ENCODE measurements at places on chromosomes 1 and 21.

- peak overlapping the region; percentile 86 for H3K27ac ChIP-seq
- peaks cover 13% of the 10 kb centered on the region for H3K36me3 ChIP-seq
- H3K4me3 ChIP-seq, result peak overlapping the region; percentile 77
- no peaks in the 10 kb centered on the region for H3K27me3 ChIP-seq
- H3K4me1 ChIP-seq, result peaks cover 3% of the 10 kb centered on the region
- DNase-seq, result no peak
These were observed 644 bp downstream of the UBE4B start for GRCh38 chr1:10033359-10033845.

- H3K27ac ChIP-seq, result no peak overlapping the region
- no peaks in the 10 kb centered on the region for H3K27me3 ChIP-seq
- no peak overlapping the region for H3K4me3 ChIP-seq
- H3K36me3 ChIP-seq, result no peaks in the 10 kb centered on the region
- peak; percentile 6 for DNase-seq
These were observed 51.7 kb downstream of the WNT9A start for GRCh38 chr1:227895828-227896685.

- H3K4me3 ChIP-seq, result peak overlapping the region; percentile 4
- no peak for DNase-seq
- H3K36me3 ChIP-seq, result no peaks in the 10 kb centered on the region
- no peaks in the 10 kb centered on the region for H3K27me3 ChIP-seq
- peaks cover 7% of the 10 kb centered on the region for H3K4me1 ChIP-seq
- H3K27ac ChIP-seq, result no peak overlapping the region
These were observed 40.3 kb downstream of the UBE2U start for GRCh38 chr1:64243757-64244080.

GRCh38 chr1:198300451-198300850 lies 143.7 kb downstream of the NEK7 start:
- H3K27ac ChIP-seq, result no peak overlapping the region
- no peaks in the 10 kb centered on the region for H3K27me3 ChIP-seq
- H3K4me1 ChIP-seq, result no peaks in the 10 kb centered on the region
- no peak overlapping the region for H3K4me3 ChIP-seq
- no peak for DNase-seq

- no peaks in the 10 kb centered on the region for H3K36me3 ChIP-seq
- H3K27ac ChIP-seq, result no peak overlapping the region
- no peak overlapping the region for H3K4me3 ChIP-seq
- no peak for DNase-seq
- no peaks in the 10 kb centered on the region for H3K4me1 ChIP-seq
These were observed 228.3 kb downstream of the ST6GALNAC3 start for GRCh38 chr1:76302711-76303339.

GRCh38 chr1:201317551-201317950 lies 34.2 kb downstream of the PKP1 start:
- no peaks in the 10 kb centered on the region for H3K4me1 ChIP-seq
- no peaks in the 10 kb centered on the region for H3K36me3 ChIP-seq
- H3K4me3 ChIP-seq, result no peak overlapping the region
- H3K27ac ChIP-seq, result no peak overlapping the region
- DNase-seq, result peak; percentile 43

GRCh38 chr1:3976821-3977220 lies 76.7 kb upstream of the C1orf174 start:
- H3K4me3 ChIP-seq, result no peak overlapping the region
- DNase-seq, result no peak
- H3K36me3 ChIP-seq, result no peaks in the 10 kb centered on the region
- no peak overlapping the region for H3K27ac ChIP-seq
- H3K4me1 ChIP-seq, result no peaks in the 10 kb centered on the region
- H3K27me3 ChIP-seq, result no peaks in the 10 kb centered on the region

DNA sequence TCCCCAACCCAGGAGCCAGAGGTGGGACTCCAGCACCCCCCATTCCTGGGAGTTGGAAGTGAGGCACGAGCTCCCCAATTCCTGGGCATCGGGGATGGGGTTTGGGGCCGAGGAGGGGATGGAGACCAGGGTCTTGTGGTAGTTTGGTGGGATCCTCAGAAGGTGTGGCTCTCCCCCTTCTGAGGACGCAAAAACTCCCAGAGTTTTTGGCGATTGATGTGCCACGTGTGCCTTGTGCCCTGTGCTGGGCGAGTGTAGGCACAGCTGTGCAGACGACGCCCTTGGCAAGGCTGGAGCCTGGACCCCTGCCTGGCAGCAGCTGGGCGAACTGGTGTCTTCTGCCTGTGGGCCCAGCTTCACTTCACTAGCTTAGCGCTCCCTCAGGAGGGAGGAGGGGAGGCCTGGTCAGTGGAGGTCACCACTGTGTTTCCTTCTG lies 2.6 kb downstream of the GUK1 start:
- H3K4me3 ChIP-seq, result no peak overlapping the region
- H3K4me1 ChIP-seq, result peaks cover 18% of the 10 kb centered on the region
- no peak overlapping the region for H3K27ac ChIP-seq
- no peaks in the 10 kb centered on the region for H3K27me3 ChIP-seq
- DNase-seq, result no peak

GRCh38 chr1:95451054-95451453 lies 217.0 kb downstream of the RWDD3 start:
- no peaks in the 10 kb centered on the region for H3K27me3 ChIP-seq
- H3K4me3 ChIP-seq, result no peak overlapping the region
- H3K27ac ChIP-seq, result no peak overlapping the region
- no peaks in the 10 kb centered on the region for H3K4me1 ChIP-seq

GRCh38 chr1:208213786-208214185 lies 30.4 kb downstream of the PLXNA2 start:
- no peak for DNase-seq
- H3K4me3 ChIP-seq, result no peak overlapping the region
- no peaks in the 10 kb centered on the region for H3K27me3 ChIP-seq
- no peak overlapping the region for H3K27ac ChIP-seq

- no peaks in the 10 kb centered on the region for H3K4me1 ChIP-seq
- H3K4me3 ChIP-seq, result no peak overlapping the region
- H3K36me3 ChIP-seq, result no peaks in the 10 kb centered on the region
- H3K27me3 ChIP-seq, result no peaks in the 10 kb centered on the region
- no peak for DNase-seq
These were observed 48.7 kb upstream of the KCNJ15 start for GRCh38 chr21:38208118-38208517.

GRCh38 chr1:159171254-159171687 lies at the start of gene CADM3:
CADM3 (plus strand) TSS chr1:159171615; CDS start chr1:159171766, 151 bp downstream.
- no peaks in the 10 kb centered on the region for H3K36me3 ChIP-seq
- no peaks in the 10 kb centered on the region for H3K4me1 ChIP-seq
- no peak within 1 kb of the TSS for H3K27ac ChIP-seq
- H3K27me3 ChIP-seq, result peaks cover 4% of the 10 kb centered on the region
- H3K4me3 ChIP-seq, result no peak within 1 kb of the TSS

- no peak for DNase-seq
- H3K27me3 ChIP-seq, result no peaks in the 10 kb centered on the region
- peaks cover 28% of the 10 kb centered on the region for H3K36me3 ChIP-seq
- H3K4me1 ChIP-seq, result peaks cover 5% of the 10 kb centered on the region
- no peak within 1 kb of the TSS for H3K27ac ChIP-seq
These were observed at the start of gene HPDL for GRCh38 chr1:45326627-45327623. HPDL (plus strand) TSS chr1:45326895; CDS start chr1:45327149, 254 bp downstream.

DNA sequence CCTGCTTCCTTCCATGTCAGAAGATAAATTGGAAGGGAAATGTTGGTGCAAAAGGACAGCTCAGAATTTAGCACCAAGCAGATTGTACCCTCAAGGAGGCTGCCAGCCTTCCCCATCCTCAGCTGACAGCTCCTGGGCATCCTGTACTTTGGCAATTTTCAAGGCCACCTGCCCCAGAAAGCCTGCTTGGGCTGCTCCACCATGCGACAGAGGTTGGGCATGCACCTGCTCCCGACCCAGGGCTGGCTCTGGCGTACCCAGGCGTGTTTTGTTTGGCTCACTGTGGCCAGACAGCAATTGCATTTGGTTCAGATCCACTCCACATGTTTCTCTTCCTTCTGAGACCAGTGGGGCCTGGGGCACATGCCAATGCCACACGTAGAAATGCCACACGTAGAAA lies 547.8 kb downstream of the NPHP4 start:
- H3K4me1 ChIP-seq, result no peaks in the 10 kb centered on the region
- H3K36me3 ChIP-seq, result no peaks in the 10 kb centered on the region
- H3K27ac ChIP-seq, result no peak overlapping the region
- no peak for DNase-seq
- no peaks in the 10 kb centered on the region for H3K27me3 ChIP-seq
